ENCODE measurements at places on chromosomes 11 and 22. TPM values are rescaled to one million over a fixed set of nuclear protein-coding genes. Genes with fewer than 3 reads are reported as not detected.

Gene CAPRIN1
- 154 TPM for total RNA-seq

Gene APOL3
- total RNA-seq: 132 TPM

Gene PKP3
- 1.7 TPM for total RNA-seq

Gene CD151
- total RNA-seq: 1,070 TPM

Gene OR52E8
- total RNA-seq: not detected

Gene TMPRSS5
- total RNA-seq: 7.9 TPM

Gene LRRN4CL
- total RNA-seq: 42.2 TPM

Gene TRIM49B
- not detected for total RNA-seq

Gene PGA5
- 1.3 TPM for total RNA-seq

Measured in subcutaneous adipose tissue (tissue), 4 donors.